ENCODE measurements at places on chromosomes 2 and 18.

- no peak for DNase-seq
These were observed 115.6 kb upstream of the REG3A start for GRCh38 chr2:79275197-79275596.

- no peak for DNase-seq
These were observed 94.1 kb upstream of the LDLRAD4 start for GRCh38 chr18:13124411-13124810.

GRCh38 chr2:136572335-136572734, 193.0 kb upstream of the THSD7B start:
- no peak for DNase-seq

DNA sequence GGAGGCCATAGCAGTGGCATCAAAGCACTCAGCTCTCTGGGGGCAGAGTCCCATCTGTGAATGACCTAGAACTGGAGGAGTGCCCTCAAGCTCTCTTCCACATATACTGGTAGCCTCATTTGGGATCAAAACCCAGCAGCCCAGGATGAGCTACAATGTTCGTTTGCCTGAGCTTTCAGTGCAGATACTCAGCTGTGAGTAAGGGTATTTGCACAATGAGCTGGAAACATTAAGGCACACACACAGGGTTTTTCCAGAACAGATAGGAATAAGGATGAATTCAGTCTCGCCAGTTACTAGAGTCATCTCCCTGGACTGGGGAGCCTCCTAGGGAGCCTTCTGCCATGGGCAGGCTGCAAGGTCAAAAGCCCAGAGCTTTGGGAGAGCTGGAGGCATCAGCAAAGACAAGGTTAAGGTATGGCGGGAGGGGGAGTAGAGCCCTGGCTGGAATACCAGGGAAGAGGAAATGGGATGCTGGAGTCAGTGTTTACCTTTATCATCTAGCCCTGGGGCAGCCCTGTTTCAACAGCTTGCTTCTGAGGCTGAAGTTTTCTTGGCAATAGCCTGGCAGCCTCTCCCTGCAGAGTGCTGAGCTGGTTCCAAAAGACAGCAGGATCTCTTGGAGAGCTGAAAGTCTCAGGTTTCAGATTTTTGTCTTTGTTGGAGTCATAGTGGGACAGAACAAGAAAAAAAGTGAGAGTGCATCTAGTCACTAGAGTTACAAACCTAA, 187.7 kb downstream of the LOXHD1 start:
- DNase-seq: no peak

DNA sequence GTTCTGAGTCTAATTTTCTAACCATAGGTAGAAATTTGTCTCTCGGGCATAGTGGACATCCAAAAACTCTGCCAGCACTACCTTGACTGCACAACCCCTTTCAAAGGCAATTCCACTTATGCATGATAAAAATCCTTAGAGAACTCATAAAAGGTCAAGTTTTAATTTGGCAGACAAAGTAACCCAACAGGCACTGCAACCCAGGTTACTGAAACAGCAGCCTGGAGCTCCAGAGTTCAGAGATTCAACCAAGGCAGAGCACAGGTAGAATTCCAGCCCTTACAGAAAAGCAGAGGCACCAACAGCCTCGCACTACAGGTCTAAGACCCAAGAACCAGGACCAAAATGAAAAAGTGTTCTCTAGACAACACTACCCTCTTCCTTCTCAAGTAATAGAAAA, 1.8 kb downstream of the DTNB start:
- no peak for DNase-seq

GRCh38 chr2:207164006-207164831, 1.5 kb downstream of the KLF7 start:
- DNase-seq: no peak

DNA sequence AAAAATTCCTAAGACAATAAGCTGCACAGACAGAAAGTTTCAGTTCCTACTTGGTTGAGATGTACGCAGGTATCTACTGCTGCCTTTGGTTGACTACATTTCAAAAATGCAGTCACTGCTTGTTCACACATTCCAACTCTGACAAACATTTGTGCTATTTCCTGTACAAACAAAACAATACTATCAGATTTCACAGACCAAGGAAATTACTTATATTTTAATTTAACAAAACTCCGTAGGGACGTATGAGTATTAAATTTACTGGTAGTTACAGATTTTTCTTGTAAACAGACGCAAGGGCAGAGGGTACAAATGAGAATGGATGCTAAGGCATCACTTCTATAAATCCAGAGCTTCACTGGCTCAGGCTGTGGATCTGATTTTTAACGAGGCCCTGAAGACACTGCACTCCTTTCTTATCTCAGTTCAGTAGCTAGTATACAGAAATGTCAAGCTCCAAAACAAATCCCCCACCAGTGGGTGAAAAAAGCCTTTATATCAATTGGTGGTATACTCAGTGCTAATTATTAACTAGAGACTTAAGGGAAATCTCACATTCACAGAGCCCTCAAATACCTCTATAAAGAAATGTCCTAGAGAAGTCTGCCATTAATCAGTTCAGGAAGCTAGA, 31.7 kb upstream of the TTC32 start:
- no peak for DNase-seq

- DNase-seq: no peak
These were observed 49.2 kb downstream of the PIKFYVE start for GRCh38 chr2:208315081-208315788.

- DNase-seq: no peak
These were observed 256.9 kb downstream of the CDH19 start for GRCh38 chr18:66346833-66347588.

GRCh38 chr2:52964916-52965530, 802.6 kb upstream of the CHAC2 start:
- no peak for DNase-seq

DNA sequence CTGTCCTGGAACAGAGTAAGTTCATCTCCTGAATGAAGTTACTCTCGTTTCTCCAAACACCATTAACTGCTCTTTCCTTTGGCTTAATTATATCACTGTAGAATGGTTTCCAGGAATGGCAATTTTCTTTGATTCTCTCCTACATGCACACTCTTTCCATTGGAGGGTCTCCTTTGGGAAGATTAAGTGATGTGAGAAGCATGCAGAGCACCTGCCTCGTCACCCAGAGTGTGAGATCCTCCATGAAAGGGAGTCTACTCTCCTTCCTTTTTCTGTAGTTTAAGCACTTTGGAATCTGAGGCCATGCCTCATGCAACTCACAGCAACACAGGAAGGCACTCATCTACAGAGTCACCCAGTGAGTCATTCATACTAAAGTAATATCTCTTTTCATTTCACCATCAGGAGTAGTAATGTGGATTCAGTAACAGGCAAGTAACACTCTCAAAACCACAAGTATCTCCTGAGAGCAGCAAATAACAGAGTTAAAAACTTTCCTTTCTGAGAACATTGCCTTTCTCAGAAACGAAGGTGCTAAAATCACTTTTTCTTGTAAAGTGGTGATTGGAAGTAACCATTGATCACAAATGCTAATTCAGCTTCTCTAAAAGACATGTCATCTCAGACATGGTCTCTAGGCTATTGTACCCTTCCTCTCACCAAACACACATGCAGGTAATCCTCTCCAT, 52.8 kb upstream of the IL1RL1 start:
- no peak for DNase-seq

- no peak for DNase-seq
These were observed 525.6 kb downstream of the MBD2 start for GRCh38 chr18:53698907-53699306.

DNA sequence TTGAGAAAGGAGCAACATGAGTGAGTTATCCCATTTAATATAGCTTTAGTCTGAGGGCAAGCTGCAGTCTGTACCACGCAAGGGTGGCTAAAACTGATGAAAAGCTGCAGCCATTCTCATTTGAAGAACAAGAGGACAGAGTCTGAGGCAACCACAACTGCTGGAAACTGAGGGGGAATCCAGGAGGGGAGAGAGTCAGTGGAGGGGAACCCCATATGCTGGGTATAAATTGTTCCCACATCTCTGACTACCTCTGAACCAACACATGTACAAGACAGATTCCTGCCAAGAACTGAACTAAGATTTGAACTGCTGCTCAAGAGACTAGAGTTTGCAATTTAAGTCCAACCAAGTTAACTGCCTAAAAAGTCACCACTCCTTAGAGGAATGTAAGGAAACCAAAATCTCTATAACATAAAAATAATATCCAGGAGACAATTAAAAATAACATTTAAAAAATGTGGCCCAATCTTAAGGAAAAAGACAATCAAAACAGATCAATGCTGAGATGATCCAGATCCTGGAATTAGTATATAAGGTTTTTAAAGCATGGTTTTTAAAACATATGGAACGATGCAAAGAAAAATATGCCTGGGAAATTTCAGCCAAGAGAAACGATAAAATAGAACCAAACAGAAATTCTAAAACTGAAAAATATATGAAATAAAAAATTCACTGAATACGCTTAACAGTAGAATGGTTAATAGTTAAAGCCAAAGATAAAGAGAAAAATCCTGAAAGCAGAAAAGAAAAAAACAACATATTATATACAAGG, 11.2 kb downstream of the CWC22 start:
- no peak for DNase-seq

- no peak for DNase-seq
These were observed 120.7 kb downstream of the PLA2R1 start for GRCh38 chr2:159941729-159942128.

- no peak for DNase-seq
These were observed 70.6 kb downstream of the CTAGE1 start for GRCh38 chr18:22346953-22347605.

GRCh38 chr2:180359522-180360282, 352.6 kb upstream of the CWC22 start:
- DNase-seq: no peak

DNA sequence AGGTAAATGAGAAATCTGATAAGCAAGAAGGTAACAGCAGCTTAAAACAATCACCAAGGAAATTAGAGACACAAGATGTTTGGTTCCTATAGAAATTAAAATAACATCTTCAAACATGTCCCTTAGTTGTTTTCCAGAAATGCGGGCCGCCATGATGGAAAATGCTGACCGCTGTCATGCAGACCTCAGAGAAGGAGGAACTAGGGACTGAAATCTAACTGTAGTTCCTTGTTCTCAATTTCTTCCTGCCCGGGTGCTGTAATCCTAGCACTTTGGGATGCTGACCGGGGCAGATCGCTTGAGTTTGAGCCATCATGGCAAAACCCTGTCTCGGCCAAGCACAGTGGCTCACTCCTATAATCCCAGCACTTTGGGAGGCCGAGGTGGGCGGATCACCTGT, 51.1 kb downstream of the TEX51 start:
- DNase-seq: no peak

GRCh38 chr18:22831441-22831904, 101.7 kb upstream of the RBBP8 start:
- no peak for DNase-seq

DNA sequence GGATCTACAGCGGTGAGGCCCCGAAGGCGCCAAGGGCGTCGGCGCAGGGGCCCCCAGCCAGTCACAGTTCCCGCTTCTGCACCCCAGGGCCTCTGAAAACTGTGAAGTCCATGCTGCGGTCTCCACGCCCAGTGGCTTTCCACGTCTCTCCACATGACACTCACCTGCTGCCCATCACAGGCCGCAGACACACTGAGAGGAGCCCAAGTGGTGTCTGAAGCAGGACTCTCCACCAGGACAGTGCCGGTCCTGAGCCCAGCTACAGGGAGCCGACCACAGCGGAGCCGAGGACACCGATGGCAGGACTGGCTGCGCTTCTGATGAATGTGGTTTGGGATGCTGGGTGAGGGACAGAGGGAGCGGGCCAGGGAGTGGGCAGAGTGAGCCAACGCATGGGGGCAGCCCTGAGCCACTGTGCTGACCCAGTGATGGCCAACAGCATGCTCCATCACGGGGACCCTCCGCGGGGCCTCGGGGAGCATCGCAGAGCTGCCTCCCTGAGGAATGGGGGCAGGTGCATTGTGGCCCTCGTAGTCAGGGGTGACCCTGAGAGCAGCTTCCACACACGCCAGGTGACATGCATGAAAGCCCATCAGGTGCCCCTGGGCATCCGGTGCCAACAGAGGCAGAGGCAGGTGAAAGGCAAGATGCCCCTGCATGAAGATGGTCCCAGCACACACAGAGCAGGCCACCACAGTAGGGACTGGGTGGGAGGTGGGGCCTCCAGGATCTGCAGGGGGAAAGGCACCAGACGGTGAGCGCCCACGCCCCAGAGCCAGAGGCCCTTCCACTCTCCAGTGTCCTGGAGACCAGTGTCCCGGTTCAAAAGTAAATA, 116.6 kb downstream of the HDAC4 start:
- DNase-seq: no peak

GRCh38 chr2:84946204-84947009, 24.6 kb upstream of the KCMF1 start:
- DNase-seq: peak; percentile 64

GRCh38 chr2:207640661-207641060, 15.5 kb upstream of the METTL21A start:
- DNase-seq: no peak

DNA sequence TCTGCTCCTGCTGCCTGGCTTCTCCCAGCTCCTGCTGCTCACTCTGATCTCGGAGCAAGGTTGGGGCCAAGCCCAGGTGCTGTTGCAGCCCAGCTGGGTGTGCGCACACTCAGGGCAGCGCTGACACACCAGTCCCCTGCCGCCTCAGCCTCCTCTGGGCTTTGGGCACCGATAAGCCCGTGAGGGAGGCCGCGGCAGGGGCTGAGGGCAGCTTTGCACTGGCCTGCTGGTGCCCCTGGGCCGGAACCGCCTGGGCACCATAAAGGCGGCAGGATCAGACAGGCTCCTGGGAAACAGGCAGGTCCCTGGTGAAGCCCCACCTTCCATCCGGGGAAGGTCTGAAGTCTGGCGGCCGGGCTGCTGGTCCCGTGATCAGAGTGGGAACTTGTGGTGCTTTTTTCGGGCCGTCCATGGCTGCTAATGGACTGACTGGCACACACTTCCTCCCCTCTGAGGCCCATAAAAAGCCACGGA, 14.1 kb upstream of the EML6 start:
- no peak for DNase-seq

- DNase-seq: no peak
These were observed 29.9 kb downstream of the PTPN18 start for GRCh38 chr2:130385709-130386108.

- no peak for DNase-seq
These were observed 29.2 kb downstream of the CDH2 start for GRCh38 chr18:28147674-28148171.

GRCh38 chr18:31637445-31637844, 45.8 kb downstream of the TTR start:
- no peak for DNase-seq

- no peak for DNase-seq
These were observed 834.0 kb downstream of the DSC3 start for GRCh38 chr18:30208546-30208945.

- DNase-seq: no peak
These were observed 307.1 kb downstream of the OSR1 start for GRCh38 chr2:19051203-19051831.

- DNase-seq: no peak
These were observed 601.7 kb downstream of the ARHGAP15 start for GRCh38 chr2:143730953-143731260.

DNA sequence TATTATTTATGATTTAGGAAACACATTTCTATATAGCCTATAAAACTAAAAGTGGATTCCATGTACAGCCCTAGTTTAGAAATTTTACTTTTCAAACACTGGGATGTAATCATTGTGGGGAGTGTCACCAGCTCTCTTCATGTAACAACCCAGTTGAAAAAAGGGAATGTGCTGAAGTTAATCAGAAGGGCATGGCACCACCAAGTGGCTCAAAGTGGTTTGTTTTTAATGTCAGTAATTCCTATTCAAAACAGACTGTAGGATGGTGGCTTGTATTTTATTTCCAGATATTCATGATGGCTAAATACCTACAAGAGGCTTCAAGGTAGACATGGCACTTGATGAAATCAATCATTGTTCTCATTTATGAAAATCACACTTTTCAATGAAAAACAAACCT, 58.1 kb upstream of the TMEM182 start:
- DNase-seq: peak; percentile 9

GRCh38 chr2:236107942-236108625, 60.1 kb downstream of the GBX2 start:
- no peak for DNase-seq

- no peak for DNase-seq
These were observed 66.7 kb downstream of the SKA1 start for GRCh38 chr18:50441501-50441900.

All from activated T-cell treated with anti-CD3 and anti-CD28 coated beads for 24 hours (primary cell).